ENCODE measurements at places on chromosomes 12 and 14.
A peak's percentile ranks its signal among the peaks of the same experiment; 100 is the strongest.

DNA sequence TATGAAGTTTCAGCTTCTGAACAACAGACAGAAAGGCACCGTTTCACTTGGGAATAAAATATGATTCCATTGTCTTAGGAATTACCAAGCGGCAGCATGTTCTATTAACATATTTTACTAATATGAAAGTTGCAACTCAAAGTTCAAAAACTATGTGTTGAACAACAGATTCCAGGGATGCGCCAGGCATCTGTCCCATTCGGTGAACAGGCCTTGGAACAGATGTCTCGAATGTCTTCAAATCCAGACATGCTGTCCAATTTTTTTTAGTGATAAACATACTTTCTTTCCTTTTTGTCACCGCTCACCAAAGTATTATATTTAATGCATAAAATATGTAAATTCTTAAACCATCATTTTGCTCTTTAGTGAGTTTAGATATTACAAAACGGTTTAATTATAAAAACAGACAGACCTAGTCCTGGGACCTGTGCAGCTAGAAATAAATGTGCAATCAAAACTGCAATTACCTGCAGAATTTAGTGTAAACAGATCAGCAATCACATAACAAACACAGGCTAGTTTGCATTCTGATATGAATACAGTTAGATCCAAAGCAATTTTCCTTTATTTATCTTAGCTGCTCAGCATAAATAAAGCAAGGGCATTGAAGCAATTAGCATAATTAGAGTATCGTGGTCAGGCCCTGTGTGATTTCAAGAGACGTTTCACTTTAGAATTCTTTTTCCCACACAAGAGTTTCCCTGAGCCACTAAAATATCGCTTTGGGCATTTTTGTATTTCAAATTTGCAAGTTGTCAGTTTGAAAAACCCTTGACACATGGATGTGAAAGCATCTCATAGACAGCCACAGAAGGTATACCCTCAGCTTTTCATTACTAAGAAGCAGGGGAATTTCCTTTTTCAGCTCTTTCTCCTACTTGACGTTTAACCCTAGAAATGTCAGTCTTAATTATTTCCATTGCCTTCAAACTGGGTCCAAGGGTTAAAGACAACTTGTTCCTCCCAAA is 420.8 kb downstream of the EGLN3 start:
- ATAC-seq = no peak

DNA sequence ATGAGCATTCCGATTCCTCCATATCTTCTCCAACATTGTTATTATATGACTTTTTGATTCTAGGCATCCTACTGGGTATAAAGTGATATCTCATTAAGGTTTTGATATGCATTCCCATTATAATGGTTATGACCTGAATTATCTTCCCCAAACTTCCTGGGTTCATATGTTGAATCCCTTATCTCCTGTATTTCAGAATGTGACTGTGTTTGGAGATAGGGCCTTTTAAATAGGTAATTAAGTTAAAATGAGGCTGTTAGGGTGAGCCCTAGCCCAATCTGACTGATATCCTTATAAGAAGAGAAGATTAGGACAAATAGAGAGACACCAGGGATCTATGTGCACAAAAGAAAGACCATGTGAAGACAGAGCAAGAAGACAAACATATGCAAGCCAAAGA is 96.9 kb upstream of the PMCH start:
- no peak for ATAC-seq

DNA sequence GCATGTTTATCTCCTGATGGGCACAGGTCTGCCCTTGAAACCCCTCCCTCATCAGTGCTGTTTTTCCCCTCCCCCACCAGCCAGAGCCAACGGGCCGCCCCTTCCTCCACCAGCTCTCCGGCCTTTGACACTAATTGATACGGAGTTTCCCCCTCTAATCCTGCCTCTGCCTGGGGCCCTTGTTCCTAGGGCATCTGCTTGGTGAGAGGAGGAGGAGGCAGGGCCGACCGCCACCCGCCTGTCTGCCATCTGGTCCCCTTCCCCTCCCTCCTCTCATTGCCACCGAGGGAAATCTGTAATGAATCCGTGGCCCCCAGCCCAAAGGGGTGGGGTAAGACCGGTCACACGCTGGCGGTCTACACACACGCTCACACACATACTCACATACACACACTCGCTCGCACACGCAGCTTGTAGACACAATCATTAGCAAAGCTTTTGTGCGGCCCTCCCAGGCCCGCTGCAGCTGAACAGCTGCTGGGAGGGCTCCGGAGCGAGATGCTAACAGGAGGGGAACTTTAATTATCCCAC is 27.4 kb downstream of the SRRM4 start:
- ATAC-seq = peak; percentile 88

- ATAC-seq = no peak
Measured at GRCh38 chr12:100624571-100624970, 51.1 kb downstream of the GAS2L3 start.

- no peak for ATAC-seq
Measured at GRCh38 chr14:55031190-55031589, 4.2 kb downstream of the SOCS4 start.

DNA sequence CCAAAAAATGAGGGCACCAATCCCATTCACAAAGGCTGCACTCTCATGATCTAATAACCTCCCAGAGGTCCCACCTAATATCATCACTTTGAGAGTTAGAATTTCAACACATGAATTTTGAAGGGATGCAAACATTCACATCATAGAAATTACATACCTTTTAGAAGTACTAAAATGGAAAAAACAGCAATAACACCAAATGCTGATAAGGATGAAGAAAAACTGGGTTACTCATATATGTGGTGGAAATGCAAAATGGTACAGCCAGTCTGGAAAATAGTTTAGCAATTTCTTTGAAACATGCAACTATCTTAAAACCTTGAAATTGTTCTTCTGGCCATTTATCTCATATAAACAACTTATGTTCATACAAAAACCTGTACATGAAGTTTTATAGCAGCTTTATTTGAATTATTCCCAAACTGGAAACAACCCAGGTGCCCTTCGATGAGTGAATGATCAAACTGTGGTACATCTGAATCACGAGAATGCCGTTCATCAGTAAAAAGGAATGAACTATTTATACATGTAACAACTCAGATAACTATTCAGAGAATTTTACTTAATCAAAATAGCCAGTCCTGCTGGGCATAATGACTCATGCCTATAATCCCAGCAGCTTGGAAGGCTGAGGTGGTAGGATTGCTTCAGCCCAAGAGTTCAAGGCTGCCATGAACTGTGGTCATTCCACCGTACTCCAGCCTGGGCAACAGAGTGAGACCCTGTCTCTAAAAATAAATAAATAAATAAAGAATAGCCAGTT is 109.4 kb upstream of the SSTR1 start:
- no peak for ATAC-seq

GRCh38 chr12:104586351-104586919 is 129.7 kb downstream of the CHST11 start:
- no peak for ATAC-seq

- ATAC-seq = no peak
Measured at GRCh38 chr14:37090026-37090425, 82.4 kb downstream of the SLC25A21 start.

DNA sequence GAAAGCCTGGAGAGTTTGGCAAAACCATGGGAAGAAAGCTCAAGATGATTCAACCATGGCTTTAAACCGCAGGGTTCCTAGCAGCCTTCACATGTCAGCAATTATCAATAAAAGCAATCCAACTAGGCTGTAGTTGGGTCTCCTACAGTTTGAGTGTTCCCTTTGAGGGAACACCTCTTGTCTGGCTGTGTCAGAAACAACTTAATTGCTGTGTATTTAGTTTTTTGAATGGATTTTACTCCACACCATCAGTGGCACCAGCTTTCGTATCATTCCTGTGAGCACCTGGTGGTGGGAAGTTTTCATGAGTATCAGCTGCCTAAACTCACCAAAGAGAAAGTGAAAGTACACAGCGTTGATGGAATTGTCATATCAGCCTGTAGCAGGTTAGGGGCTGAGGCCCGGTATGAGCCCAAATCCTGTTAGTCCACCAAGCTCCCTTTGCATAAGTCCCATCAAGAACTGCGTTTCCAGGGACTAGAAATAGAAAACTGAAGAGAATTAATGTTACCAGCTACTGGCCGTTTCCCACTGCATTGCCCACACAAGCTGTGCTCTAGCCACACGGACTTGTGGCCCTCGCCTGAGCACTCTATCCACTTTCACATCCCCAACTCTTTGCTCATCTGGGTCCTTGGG is 10.9 kb upstream of the IL26 start:
- no peak for ATAC-seq

DNA sequence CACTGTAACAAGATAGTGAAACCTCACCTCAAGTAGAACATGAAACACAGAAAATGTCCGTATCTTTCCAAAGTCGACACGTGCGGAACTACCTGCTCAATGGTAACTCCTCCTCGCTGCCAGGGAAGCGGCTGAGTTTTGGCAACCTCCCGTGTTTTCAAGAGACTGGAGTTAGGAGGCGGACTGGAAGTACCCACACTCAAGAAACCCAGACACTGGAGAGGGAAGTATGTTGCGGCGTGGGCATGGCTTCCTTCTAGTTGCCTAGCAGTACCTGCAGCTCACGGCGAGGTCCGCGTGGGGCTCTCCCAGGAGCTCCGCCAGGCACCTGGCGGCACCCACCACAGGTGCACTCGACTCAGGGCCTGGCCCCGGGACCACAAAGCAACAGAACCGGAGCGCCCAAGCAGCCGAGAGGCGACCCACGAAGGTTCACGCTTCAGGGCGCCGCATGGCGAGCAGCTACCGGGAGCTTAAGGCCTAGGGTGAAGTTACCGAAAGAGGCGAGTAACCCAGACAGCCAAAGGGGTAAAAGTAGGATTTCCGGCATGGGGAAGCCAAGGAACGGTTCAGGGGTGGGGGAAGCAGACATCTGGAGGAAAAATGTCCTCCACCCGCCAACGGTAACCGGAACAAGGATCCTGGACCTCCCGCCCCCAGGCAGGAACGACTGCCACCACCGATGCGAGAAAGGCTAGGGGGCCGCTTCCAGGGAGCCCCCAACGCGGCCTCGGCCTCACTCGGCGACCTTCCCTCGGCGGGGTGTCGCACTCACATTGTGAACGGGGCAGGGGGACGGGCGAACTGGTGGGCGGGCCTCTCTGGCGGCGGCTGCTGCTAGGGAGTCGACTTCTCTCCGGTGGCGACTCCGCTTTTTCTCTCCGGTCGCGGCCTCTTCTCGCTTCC is 608 bp downstream of the PTGES3 start:
- peak; percentile 0 for ATAC-seq

- ATAC-seq = no peak
Measured at GRCh38 chr12:64098709-64099354, 123.3 kb downstream of the KICS2 start.

DNA sequence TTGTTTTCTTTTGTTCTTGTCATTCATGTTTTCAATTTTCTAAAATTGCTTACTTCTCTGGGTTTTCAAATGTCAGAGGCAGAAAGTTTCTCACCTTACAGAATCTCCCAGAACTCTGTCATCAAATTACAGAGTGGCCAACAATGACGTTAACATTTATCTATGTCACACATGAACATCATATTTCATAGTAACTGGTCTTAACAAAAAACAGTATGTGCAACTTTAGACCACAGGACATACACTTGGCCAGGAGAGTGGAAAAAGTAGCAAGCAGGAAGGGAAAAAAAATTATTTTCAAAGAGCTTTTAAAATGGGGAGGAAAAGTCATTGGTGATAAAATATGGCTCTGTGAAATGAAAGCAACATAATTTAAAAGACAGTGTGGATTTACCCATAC is 426.5 kb downstream of the MED13L start:
- no peak for ATAC-seq

- peak; percentile 89 for ATAC-seq
Measured at GRCh38 chr12:27332714-27333402, at the start of gene BMAL2. Gene BMAL2 (plus strand): TSS chr12:27332836. CDS start chr12:27333073, 237 bp downstream.

DNA sequence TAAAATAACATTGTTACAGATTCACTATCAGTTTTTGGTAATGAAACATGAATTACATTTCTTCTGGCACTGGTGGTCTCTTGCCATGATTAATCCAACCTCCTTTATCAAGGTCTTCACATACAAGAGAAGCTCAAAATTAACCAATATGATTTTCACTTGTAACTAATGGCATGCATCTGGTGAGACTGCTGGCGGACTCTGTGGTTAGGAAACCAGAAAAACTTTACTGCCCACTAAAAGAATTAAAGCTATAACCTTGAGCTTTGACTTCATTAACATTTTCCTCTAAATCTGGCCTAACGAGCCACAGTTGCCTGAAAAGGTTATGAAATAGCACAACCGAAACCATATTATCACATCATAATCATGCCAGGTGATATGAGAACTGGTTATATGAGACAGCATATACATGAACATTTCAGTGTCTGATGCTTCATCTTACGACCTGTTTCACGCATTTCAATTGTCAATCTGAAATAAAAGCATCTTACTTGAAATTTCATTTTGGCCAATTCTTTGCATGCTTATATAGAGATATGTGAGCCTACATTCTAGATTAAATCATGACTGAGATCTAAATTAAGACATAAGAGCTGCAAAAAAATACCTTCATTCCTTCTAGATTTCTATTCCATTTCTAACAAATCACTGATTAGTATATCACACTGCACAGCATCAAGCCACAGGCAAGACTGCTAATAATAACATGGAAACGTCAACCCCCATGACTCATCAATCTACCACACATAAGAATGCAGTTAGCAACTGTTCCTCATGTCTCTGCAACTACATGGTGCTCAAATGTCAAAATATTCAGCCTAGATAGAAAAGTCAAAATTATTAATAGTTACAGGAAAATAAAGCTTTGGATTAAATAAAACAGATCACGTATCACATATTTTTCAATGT is 89.3 kb downstream of the OSBPL8 start:
- ATAC-seq = peak; percentile 100

- ATAC-seq = no peak
Measured at GRCh38 chr14:69355607-69356281, 42.4 kb downstream of the ERH start.

GRCh38 chr14:27242874-27243273 is 645.0 kb upstream of the NOVA1 start:
- ATAC-seq = no peak

- no peak for ATAC-seq
Measured at GRCh38 chr14:49858383-49858782, 5.8 kb upstream of the NEMF start.

Measured in motor neuron (in vitro differentiated cells).